ENCODE measurements at places on chromosomes 11 and 22. TPM values are rescaled to one million over a fixed set of nuclear protein-coding genes. Genes with fewer than 3 reads are reported as not detected.

Gene UBQLN3
- 0.13 TPM for total RNA-seq

Gene C22orf42
- not detected for total RNA-seq

Gene NXPE2
- total RNA-seq = not detected

Gene DEFB131B
- total RNA-seq = not detected

Gene PLXNB2
- 138 TPM for total RNA-seq

Gene IL17REL
- not detected for total RNA-seq

Gene PGAP2
- total RNA-seq = 26.3 TPM

Gene WBP2NL
- total RNA-seq = 0.77 TPM
